Renal cortical epithelial cell (primary cell): ENCODE measurements at places on chromosomes 16 and 17.

DNA sequence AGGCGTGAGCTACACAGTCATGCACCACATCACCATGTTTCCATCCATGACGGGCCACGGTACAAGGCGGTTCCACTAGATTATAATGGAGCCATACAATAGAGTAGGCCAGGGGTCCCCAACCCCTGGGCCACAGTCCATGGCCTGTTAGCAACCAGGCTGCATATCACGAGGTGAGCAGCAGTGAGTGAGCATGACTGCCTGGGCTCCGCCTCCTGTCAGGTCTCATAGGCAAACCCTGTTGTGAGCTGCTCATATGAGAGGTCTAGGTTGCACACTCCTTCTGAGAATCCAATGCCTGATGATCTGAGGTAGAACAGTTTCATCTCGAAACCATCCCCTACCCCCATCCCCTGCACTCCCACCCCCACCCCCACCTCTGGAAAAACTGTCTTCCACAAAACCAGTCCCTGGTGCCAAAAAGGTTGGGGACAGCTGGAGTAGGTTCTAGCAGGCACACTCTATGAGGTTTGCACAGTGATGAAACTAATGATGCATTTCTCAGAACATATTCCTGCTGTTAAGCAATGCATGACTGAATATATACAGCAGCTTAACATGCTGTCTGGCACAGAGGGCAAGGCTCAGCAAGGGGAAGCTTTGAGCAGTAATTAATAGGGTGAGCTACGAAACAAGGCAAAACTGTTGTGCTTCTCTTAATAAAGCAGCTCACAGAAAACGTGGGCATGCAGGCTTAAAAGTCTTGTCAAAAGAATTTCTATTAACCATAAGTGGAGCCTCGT is 108.0 kb downstream of the VPS53 start:
- DNase-seq = peak; percentile 66

DNA sequence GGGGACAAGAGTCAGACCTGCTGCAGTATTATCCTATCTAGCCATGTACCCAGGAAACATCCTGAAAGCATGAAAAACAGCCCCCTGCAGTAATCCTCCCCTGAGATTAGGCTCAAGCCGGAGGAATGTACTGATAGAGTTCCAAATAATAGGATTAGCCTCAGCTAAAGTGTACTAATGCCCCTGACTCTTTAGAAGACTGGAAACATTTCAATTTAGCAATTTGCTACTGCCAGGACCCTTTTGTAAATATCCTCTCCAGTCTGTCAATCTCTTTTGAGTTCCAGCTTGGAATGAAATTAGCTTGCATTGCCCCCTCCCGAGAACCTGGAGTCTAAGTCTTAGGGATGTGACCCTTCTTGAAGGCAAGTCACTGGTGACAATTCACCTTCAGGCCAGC is 110.8 kb upstream of the DNAH9 start:
- DNase-seq = no peak

- peak; percentile 83 for DNase-seq
Observed at GRCh38 chr16:3364774-3365427, 9.2 kb downstream of the OR2C1 start.

DNA sequence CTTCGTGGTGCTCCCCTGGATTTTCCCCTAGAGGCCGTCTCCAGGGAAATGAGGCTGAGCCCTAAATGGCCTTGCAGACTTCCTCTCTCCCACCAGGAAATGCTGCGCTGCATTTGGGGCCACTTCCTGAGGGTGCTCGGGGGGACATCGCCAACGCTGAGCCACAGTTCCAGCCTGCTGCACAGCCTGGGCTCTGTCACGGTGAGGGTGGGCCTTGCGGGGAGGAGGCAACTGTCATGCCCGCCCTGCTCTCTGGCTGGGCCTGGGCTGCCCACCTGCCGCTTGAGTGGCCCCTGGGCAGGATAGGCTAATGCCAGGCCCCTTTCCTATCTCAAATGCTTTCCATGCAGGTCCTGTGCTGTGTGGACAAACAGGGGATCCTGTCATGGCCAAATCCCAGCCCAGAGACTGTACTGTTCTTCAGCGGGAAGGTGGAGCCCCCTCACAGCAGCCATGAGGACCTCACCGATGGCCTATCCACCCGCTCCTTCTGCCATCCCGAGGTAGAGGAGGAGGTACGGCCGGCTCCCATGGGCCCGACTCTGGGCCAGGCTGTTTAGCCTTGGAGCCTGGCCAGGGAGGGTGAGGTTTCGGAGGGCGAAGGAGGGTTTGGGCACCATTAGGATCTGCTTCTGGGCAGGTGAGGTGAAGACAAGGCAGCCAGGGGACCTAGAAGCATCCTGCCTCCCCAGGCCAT is 24.2 kb downstream of the CASKIN2 start:
- DNase-seq = no peak

DNA sequence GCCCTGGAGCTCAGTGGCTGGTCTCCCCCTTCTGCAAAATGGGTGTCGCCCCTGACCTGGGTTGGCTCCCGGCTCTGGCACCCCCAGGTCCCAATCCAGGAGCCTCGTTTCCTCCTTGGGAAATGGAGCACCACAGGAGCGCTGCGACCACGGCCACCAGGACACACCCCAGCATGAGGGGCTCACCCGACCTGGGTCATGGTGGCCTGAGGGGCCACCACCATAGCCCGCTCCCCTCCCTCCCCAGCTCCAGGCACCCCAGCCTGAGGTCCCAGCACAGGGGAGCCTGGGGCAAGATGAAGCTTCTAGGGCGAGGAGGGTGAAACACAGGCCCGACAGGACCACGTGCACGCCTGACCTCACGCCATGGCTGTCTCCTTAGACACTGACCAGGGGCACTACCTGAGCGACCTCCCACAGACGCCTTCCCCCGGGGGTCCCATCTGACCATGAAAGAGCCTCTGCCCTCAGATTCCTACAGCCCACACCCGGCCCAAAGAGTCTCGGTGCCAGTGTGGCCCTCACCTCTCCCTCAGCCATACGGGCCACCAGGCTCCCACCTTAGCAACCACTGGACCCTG is 11.8 kb downstream of the BCAR1 start:
- no peak for DNase-seq

GRCh38 chr17:2885733-2886132 is 89.5 kb downstream of the RAP1GAP2 start:
- no peak for DNase-seq

- peak; percentile 93 for DNase-seq
Observed at GRCh38 chr16:3021449-3022207, 1.5 kb downstream of the TNFRSF12A start.

DNA sequence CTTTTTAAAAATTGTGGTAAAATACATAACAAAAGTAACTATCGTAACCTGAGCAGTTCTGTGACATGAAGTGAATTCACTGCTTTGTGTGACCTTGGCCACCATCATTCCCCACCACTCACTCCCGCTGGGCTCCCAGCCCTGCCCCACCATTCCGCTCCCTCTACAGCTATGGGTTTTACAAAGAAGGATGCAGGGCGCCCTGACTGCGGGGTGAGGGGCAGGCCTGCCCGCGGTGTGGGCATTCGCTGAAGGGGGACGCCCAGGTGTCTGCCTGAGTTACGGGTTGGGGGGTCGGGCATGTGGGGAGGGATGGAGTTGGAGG is at the start of gene CEMP1:
TSS of gene CEMP1 (minus strand) at position 38 of the 325 bp plus-strand sequence. CDS start 335 bp downstream, outside the sequence.
- DNase-seq = no peak

- DNase-seq = no peak
Observed at GRCh38 chr17:6452471-6453266, 8.4 kb downstream of the PIMREG start.

DNA sequence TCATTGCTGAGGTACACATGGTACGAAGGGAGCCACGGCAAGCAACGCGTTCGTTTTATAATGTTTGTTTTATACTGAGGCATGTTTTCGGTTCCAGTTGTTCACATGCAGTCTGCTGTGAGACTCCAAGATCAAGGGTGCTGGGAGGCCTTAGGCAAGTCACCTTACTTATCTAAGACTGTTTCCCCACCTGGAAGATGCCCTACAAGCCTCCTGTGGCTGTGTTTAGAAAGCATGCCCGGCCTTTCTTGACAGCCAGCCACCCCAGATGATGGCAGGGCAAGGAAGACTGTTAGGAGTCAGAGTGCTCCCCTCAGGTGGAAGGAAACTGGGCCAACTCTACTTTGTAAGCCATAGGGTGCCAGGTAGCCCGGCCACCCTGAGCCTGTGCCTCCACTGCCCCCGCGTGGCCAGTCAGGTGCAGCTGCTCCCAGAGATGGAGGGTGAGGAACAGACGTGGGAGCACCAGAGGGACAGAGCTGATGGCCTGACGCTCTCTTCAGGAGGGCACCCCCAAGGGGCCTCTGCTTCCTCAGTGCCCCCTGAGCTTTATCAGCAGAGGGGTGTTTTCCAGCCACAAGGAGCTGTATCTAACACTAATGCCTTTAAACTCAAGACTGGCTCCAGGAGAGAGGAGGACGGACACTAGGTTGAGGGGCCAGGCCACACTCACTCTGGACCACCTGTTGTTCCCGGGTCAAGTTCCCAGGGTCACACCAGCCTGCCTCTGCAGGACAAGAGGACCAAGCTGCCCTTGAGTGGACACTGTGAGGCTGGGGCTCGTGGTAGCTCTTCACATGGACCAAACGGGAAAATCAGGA is 5.4 kb downstream of the NAT9 start:
- peak; percentile 44 for DNase-seq

DNA sequence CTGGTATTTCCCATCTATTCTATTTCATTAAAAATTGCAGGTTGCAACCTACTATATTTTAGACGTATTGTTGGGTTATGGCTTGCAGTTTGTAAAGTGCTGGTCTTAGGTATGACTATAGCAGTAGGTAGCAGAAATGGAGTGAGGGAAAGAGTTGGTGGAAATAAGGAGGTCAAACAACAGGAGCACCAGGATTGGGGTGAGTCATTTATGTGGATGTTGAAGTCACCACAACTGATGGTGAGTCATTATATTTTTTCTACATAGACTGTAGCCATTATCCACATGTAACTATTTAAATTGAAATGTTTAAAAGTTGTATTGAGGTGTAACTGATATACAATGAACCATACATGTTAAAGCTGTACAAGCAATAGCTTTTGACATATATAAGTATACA is 25.0 kb upstream of the HS3ST3A1 start:
- peak; percentile 51 for DNase-seq

- DNase-seq = no peak
Observed at GRCh38 chr17:6110088-6110487, 39.9 kb downstream of the WSCD1 start.

GRCh38 chr16:15418206-15418605 is 16.2 kb upstream of the BMERB1 start:
- DNase-seq = no peak

DNA sequence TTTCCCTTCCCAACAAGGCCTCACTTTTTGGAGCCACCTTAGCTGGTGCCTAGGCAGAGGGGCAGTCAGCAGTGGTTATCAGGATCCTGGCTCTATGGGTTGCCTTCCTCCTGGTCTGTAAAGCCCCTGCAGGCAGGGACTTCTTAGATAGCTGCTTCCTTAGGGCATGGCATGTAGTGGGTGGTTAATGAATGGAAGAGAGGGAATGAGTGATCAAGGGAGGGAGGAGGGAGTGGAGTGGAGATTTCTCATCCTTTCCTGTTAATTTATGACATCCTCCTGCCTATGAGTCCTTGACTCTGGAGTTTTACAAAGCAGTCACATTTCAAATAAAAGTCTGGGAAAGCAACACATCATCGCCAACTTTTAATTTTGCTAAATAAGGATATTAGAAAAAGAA is 40.7 kb downstream of the SNX20 start:
- peak; percentile 58 for DNase-seq

DNA sequence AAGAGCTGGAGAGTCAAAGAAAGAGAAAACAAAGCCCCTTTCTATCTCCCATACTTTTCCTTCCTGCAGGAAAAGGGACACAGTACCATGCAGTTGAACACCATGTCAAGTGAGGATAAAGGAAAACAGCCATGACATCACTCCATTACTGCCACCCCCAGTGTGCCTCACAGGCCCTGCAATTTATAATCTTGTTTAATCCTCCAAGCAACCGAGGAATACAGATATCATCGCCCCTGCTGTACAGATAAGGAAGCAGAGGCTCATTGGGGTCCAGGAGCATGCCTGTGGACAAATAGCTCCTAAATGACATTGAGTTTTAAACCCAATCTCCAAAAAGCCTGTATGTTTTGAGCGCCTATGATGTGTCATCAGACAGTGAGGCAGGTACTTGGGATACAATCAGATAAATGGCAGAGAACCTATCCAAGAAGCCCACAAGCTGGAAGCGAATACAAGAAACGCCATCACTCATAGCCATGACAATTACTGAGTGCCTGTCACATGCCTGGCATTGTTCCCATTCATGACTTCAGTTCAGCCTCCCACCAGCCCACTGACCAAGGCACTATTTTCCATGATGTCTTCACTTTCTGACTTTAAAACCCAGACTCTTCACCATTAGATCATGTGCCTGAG is 45.5 kb downstream of the CPPED1 start:
- DNase-seq = no peak

- no peak for DNase-seq
Observed at GRCh38 chr17:58789160-58789559, 33.5 kb downstream of the PPM1E start.

GRCh38 chr17:39239640-39240314 is 14.0 kb upstream of the STAC2 start:
- DNase-seq = no peak

DNA sequence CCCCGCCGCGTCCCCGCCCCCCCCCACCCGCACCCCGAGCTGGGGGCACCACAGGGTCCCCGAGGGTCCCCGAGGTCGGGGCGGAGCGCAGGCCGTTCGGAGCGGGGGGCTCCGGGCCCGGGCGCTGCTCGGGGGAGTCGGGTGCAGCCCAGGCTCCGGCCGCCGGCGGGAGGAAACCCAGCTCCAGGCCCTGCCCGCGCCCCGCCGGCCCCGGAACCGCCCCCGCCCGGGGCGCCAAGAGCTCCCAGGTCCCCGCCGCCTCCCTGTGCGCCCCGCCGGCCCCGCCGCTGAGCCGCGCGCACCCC is 33.2 kb upstream of the RPH3AL start:
- no peak for DNase-seq

DNA sequence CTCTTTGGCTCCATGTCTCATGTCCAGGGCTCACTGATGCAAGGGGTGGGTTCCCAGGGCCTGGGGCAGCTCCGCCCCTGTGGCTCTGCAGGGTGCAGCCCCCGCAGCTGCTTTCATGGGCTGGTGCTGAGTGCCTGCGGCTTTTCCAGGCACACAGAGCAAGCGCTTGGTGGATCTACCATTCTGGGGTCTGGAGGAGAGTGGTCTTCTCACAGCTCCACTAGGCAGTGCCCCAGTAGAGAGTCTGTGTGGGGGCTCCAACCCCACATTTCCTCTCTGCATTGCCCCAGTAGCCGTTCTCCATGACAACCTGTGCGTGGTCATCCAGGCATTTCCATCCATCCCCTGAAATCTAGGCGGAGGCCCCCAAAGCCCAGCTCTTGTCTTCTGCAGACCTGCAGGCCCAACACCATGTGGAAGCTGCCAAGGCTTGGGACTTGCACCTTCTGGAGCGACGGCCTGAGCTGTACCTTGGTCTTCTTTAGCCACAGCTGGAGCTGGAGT is 5.2 kb downstream of the IL32 start:
- DNase-seq = no peak
